ENCODE measurements at places on chromosomes 2 and 18.

GRCh38 chr2:72576459-72576858, 249.4 kb downstream of the EXOC6B start:
- no peak for DNase-seq

DNA sequence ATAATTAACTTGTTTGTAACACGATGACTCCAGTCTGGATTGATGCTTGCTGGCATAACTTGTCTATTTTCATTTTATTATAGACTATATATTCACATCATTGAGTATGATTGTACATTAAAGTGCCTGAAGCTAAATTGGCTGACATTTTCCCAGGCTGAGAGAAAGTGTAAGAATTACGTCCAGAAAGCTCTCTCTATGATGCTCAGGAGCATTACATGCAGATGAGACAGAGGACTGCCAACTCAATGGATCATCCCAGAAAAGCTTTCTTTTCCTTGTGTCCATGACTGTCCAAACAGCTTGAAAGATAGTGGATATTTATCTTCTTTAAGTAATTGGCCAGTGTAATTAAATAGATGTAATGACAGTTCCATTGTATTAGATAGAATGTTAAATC, 1372.2 kb upstream of the TMEFF2 start:
- DNase-seq: no peak

DNA sequence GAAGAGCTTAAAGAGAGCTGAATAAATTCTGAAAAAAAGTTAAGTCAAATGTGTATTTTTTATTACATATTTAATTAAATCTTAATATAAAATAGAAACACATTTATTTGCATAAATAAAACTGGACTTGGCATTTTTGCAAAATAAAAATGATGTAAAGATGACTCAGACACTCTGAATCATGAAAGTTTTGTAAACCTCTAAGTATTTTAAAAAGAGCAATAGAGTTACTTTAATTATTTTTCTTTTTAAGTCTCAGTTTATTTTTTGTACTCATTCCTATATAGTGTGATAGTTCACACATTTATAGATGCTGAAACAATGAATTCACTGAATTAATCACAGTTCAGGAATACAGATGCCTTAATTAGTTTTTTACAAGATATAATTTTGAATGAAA, 109.9 kb upstream of the DTNA start:
- no peak for DNase-seq

- no peak for DNase-seq
Measured at GRCh38 chr2:204156456-204156855, 219.9 kb downstream of the ICOS start.

DNA sequence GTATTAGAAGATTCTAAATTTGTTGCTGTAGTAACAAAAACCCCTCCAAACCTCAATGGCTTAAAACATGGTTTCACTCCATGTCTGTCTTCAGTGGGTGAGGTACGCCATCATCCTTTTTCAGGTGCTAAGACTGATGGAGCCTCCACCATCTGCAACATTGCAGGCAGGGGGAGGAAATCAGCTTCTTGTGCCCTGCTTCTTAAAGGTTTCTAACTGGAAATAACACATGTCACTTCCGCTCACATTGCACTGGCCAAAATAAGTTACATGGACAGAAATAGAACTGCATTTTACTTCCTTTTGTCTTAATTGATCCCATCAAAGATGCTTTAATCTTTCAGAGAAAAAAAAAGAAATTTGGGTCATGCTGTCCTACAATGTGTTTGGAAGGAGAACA, 94.1 kb downstream of the GALNT3 start:
- DNase-seq: no peak

DNA sequence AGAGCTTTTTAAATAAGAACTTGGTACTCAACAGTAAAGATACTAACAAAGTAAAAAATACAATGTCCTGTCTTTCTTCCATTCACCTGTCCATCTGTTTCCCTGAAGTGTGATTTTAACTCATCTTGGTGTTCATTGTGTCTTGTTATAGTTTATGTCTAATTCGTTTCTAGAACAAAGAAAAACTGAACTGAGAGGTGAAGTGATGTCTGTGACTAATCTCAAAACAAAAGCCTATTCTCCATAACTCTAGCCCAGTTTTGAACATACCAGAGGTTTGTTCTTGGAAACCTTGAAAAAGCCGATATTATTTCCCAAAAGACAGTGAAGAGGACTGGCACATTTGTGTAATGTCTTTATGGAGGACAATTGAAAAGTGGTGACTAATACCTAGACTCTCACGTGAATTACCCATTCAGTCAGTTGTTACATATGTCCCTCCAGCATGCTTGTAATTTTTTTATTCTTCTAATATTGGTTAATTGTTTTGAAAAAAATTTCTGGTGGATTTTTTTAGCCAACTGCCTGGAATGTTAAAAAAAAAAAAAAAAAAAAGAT, 725.8 kb downstream of the SATB2 start:
- DNase-seq: no peak

Data from GM10248 (cell line).